ENCODE measurements at places on chromosomes 7 and 10.

- no peak for DNase-seq
These were observed 63.4 kb downstream of the KIAA1217 start for GRCh38 chr10:24272374-24272773.

DNA sequence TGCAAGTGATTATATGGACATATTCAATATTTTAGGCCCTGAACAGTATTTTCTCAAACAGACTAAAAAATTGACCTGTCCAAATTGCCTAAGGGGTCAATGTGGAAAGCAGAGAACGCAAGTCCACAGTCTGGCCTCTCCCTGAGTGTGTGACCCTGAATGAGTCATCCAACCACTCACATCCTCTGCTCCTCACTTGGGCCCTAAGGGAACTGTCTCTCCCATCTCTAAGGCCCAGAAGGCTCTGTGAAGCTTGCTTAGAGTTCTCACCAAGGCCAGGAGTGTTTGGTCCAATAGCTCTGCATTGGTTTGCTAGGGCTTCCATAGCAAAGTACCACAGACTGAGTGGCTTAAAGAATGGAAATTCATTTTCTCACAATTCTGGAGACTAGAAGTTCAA lies 155.1 kb downstream of the LSM5 start:
- no peak for DNase-seq

GRCh38 chr10:70274643-70275042 lies 9.2 kb downstream of the NPFFR1 start:
- no peak for DNase-seq

GRCh38 chr10:47453141-47454007 lies 30.5 kb downstream of the ANXA8 start:
- DNase-seq = no peak

- DNase-seq = no peak
These were observed 171.0 kb downstream of the TRIL start for GRCh38 chr7:28787106-28787505.

DNA sequence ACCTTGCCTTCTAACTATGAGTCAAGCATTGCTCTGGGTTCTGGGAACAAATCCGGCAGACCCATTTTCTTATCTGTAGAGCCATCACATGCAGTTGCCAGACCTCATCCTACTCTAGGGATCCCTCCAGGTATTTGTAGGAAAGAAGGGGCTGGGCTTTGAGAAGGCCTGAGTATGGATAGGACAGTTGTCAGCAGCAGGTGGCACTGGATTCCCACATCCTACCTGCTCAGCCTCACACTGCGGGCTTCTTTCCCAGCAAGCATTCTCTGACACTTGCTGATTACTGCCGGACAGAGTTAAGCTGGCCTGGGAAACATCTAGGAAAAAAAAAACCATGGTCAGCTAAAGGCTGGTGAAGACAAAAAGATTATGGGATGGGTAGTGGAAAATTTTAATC lies 224.1 kb downstream of the CCSER2 start:
- DNase-seq = no peak

All from stimulated activated naive CD4-positive, alpha-beta T cell treated with Interleukin-2 at 50 U/mL for 16 hours (primary cell).